ENCODE measurements at places on chromosomes 6 and 20. TPM values are rescaled to one million over a fixed set of nuclear protein-coding genes. Genes with fewer than 3 reads are reported as not detected.

PLEKHG1 gene
- 4.9 TPM for total RNA-seq

TRIM40 gene
- total RNA-seq = not detected

ZSCAN26 gene
- total RNA-seq = 30.7 TPM

TNFRSF21 gene
- 22.5 TPM for total RNA-seq

HDGFL1 gene
- total RNA-seq = not detected

BPI gene
- total RNA-seq = 4.5 TPM

TMEM170B gene
- 2.7 TPM for total RNA-seq

TSBP1 gene
- 0.45 TPM for total RNA-seq

SDHAF4 gene
- 8.8 TPM for total RNA-seq

STK4 gene
- total RNA-seq = 35.1 TPM

HMGCLL1 gene
- 5.7 TPM for total RNA-seq

YWHAB gene
- 122 TPM for total RNA-seq

FOXF2 gene
- 14.1 TPM for total RNA-seq

GRCh38 chr20:16317445-16318362 is 255.5 kb downstream of the KIF16B start:
- H3K27ac ChIP-seq = no peak overlapping the region
- no peaks in the 10 kb centered on the region for H3K27me3 ChIP-seq
- no peak overlapping the region for H3K4me3 ChIP-seq
- no peaks in the 10 kb centered on the region for H3K36me3 ChIP-seq

GRCh38 chr20:53524589-53525312 is 68.9 kb downstream of the ZNF217 start:
- DNase-seq = no peak
- no peak overlapping the region for H3K27ac ChIP-seq
- H3K4me1 ChIP-seq = no peaks in the 10 kb centered on the region
- no peak overlapping the region for H3K4me3 ChIP-seq
- no peaks in the 10 kb centered on the region for H3K27me3 ChIP-seq
- H3K36me3 ChIP-seq = no peaks in the 10 kb centered on the region

DNA sequence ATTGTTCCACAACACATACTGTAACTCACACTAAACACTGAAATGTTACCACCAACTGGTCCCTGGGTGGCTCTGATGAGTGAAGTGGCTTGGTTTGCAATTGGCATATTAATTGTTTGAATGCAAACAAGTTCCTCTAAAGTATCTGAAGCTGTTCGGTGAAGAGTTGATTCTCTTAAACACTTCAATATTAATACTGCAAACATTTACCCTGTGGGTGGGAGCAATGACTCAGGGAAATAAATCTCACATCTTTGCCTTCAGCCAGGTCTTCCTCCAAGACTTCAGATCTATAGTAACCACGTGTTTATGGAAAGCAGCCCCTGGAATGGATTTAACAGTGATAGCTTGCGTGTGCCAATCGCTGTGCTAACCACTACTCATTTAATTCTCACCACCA is 176.0 kb downstream of the MAFB start:
- H3K4me1 ChIP-seq = no peaks in the 10 kb centered on the region
- no peak for DNase-seq
- H3K4me3 ChIP-seq = no peak overlapping the region
- no peaks in the 10 kb centered on the region for H3K27me3 ChIP-seq
- no peaks in the 10 kb centered on the region for H3K36me3 ChIP-seq

GRCh38 chr6:50819466-50819903 is 814 bp downstream of the TFAP2B start:
- no peaks in the 10 kb centered on the region for H3K4me1 ChIP-seq
- no peak overlapping the region for H3K27ac ChIP-seq
- H3K4me3 ChIP-seq = no peak overlapping the region
- H3K36me3 ChIP-seq = no peaks in the 10 kb centered on the region
- no peak for DNase-seq

DNA sequence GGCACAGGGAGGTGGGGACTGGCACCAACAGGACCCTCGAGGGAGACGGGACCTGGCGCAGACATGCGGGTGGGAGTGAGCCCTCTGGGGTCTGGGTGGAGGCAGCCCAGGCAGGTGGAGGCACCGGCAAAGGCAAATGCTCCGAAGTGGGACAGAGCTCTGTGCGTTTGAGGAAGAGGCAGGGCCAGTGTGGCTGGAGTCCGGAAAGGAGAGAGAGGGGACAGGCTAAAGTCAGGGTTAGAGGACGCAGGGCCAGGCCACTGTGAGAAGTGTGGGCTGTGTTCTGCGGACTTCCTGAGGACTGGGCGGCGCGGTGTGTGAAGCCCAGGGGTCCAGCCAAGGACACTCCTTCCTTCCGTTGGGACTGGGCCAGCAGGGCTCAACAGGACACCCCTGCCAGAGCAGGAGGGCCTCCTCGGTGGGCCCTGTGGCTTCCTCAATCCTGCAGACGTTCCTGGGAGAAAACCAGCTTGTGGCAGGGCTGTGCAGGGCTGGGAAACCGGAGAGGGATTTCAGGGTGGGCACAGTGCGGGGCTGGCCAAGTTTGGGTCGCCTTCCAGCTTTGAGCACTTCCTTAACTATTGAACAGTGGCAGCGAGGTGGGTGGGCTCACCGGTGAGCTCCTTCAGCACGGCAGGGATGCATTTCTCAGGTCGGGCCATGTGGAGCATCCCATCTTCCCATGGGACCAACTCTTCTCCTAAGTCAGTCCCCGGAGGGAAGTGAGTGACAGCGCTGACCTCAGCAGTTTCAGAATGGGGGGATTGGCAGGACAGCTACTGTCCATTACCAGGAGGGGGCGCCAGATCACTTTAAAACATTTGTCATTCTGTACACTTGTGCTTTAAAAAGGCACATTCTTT is 22.5 kb downstream of the MOCS3 start:
- H3K4me3 ChIP-seq = no peak overlapping the region
- H3K27me3 ChIP-seq = no peaks in the 10 kb centered on the region
- no peaks in the 10 kb centered on the region for H3K36me3 ChIP-seq
- peak; percentile 23 for DNase-seq
- peaks cover 3% of the 10 kb centered on the region for H3K4me1 ChIP-seq

- no peaks in the 10 kb centered on the region for H3K36me3 ChIP-seq
- H3K27ac ChIP-seq = no peak overlapping the region
- no peaks in the 10 kb centered on the region for H3K4me1 ChIP-seq
- no peak overlapping the region for H3K4me3 ChIP-seq
- no peaks in the 10 kb centered on the region for H3K27me3 ChIP-seq
These were observed 2.2 kb downstream of the FABP7 start for GRCh38 chr6:122781716-122782115.

GRCh38 chr6:14972379-14973067 is 273.3 kb upstream of the JARID2 start:
- no peaks in the 10 kb centered on the region for H3K4me1 ChIP-seq
- no peaks in the 10 kb centered on the region for H3K27me3 ChIP-seq
- no peak overlapping the region for H3K27ac ChIP-seq
- H3K4me3 ChIP-seq = no peak overlapping the region
- no peaks in the 10 kb centered on the region for H3K36me3 ChIP-seq

DNA sequence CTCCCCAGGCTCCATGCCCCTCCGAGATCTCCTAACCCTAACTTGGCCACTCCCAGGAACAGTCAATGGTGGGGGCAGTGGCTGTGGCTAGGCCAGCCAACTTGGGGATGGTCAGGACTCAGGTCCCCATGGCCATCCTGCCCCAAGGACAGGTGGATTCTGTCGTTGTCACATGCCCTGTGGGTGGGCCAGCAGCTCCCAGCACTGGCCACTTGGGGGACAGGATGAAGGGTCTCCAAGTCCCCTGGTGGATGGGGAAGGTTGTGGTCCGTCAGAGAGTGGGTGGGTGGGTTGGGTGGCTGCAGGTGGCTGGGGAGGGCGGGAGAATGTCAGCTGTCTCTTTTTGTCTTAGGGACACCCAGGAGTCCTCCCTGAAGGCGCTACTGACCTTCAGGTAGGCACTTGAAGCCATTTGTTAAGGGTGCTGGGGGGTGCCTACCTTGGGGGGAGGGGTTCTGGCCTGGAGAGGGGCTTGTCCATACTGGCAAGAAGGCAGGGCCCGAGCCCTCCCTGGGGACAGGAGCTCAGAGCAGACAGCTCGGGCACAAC is 5.5 kb downstream of the COL9A3 start:
- no peak overlapping the region for H3K27ac ChIP-seq
- no peak overlapping the region for H3K4me3 ChIP-seq
- no peaks in the 10 kb centered on the region for H3K4me1 ChIP-seq
- H3K36me3 ChIP-seq = no peaks in the 10 kb centered on the region
- H3K27me3 ChIP-seq = peaks cover 5% of the 10 kb centered on the region

GRCh38 chr6:45185403-45186251 is 142.5 kb upstream of the RUNX2 start:
- DNase-seq = no peak
- H3K36me3 ChIP-seq = no peaks in the 10 kb centered on the region
- no peak overlapping the region for H3K27ac ChIP-seq
- H3K4me1 ChIP-seq = no peaks in the 10 kb centered on the region

DNA sequence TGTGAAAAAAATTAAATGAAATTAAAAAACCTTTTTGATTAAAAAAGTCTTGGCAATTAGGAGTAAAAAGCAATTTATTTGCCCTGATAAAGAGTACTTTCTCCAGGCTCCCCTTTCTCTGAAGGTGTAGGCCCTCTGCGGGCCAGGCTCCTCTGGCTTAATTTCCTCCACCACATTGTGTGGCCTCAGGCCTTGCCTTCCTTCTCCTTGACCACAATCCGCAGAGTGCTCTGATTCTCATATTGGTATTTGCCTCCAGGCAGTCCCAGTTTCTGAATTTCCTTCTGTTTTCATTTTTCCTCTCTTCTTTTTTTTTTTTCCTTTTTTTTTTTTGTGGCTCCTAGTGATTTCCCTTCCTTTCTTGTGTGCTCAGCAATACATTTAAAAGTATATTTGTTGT is 96.4 kb downstream of the AIG1 start:
- H3K36me3 ChIP-seq = no peaks in the 10 kb centered on the region
- DNase-seq = no peak
- H3K27ac ChIP-seq = no peak overlapping the region
- H3K4me3 ChIP-seq = no peak overlapping the region
- no peaks in the 10 kb centered on the region for H3K27me3 ChIP-seq

DNA sequence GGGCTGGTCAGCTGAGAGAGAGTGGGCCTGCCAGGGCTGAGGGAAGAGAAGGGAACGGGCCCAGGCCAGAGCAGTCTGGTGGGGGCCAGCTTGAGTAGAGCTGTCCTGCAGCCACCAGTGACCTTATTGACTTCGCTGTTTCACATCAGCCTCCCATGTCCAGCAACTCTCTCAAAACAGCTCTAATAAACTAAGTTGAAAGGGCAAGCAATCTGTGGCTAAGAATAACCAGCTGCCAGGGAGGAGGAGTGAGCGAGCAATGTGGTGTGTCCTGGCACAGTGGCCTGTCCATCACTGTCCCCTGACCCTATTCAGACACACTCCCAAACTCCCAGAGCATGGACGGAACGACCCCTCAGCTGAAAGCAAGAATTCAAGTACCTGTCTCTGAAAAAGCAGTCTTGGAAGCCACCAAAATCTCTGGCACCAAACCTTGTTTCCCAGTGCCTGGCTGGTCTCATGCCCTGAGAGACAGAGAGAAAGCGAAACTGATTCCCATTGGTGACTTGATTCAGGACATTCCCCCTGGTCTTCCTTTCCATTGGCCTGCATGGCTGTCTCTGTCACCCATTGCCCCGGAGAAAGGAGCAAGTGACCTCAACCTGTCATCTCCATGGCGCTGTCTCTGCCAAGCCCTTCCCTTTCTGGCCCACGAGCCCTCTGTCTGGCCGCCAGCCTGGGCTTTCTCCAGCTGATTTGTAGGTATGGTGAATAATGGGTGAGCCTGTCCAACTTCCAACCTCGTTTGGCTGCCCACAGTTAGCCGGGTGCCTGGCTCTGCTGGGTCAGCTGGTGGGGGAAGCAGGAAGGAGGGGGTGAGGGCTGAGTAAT is at the start of gene DDO:
Gene DDO, minus strand, starts transcription at position 490 of the 831 bp plus-strand sequence. CDS start 2,113 bp downstream, outside the sequence.
- peak within 1 kb of the TSS; percentile 39 for H3K27ac ChIP-seq
- peak within 1 kb of the TSS; percentile 20 for H3K4me3 ChIP-seq
- no peaks in the 10 kb centered on the region for H3K27me3 ChIP-seq

DNA sequence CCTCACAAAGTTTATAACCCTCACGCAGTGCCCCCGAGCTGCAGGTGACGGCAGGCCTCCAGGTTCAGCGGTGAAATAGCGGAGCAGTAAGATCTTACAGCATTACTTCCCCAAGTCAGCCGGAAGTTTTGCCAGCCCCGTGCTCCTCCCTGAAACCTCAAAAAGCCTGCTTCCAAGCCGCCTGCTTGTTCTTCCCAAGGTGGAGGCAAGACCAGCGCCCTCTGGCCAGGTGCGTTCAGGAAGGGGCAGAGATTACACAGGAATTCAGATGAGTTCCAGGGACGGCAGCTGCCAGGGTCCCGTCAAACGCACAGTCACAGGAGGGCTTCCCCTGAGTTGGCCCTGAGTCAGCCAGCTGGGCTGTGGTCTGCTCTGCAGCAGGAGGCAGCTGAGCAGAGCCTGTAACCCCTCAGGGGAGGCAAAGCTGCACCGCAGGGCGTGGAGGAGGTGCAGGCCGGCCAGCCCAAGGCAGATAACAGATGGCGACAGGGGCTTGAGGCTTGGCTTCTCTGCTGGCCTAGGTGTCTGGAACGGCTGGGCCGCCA is 124.1 kb upstream of the RPS6KA2 start:
- H3K4me3 ChIP-seq = no peak overlapping the region
- no peak for DNase-seq
- H3K27me3 ChIP-seq = no peaks in the 10 kb centered on the region
- no peaks in the 10 kb centered on the region for H3K36me3 ChIP-seq
- H3K4me1 ChIP-seq = no peaks in the 10 kb centered on the region
- no peak overlapping the region for H3K27ac ChIP-seq

GRCh38 chr6:35084041-35084491 is 57.1 kb downstream of the TCP11 start:
- no peak for DNase-seq
- H3K4me3 ChIP-seq = no peak overlapping the region
- no peaks in the 10 kb centered on the region for H3K27me3 ChIP-seq
- no peaks in the 10 kb centered on the region for H3K4me1 ChIP-seq

DNA sequence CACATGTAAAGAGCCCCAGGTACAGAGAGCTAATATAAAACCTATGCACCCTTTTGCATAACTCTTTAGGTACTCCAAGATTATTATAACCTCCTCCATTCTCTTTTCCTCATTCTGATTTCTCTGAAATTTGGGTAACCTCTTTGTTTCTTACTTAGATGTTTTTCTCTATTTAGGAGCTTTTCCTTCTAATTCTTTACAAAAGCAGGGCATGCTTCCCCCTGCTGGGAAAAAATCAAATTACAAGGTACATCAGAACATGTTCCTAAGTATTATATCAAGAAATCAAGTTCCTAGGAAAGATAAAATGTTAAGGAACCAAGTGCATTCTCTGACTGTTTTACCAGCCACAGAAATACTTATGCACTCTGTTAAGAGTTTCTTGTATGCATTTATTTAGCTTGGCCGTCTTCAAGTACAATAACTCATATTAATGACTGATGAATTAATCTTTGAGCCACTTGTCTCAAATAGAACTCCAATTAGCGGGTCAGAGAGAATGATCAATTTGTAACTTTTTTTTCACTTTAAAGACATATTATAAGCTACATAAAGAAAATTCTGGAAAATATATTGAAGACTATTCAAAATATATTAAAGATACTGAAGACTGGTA is 2.1 kb downstream of the KHDRBS2 start:
- no peak for DNase-seq
- no peaks in the 10 kb centered on the region for H3K4me1 ChIP-seq
- H3K36me3 ChIP-seq = no peaks in the 10 kb centered on the region
- no peak overlapping the region for H3K27ac ChIP-seq

DNA sequence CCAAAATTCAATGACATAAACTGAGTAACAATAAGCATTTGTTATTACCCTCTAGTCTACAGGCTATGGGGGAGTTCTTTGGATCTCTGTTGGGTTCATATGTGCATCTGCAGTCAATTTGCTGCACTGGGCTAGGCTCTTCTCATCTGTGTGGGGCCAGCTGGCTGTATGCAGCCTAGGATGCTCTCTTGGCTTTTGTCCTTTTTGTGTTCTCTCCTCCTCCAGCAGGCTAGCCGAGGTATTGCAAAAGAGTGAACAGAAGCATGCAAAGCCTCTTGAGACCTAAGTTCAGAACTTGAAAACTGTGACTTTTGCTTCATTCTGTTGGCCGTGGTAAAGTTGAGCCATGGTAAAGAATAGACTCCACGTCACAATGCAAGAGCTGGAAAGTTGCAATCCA is 62.8 kb upstream of the FOXO3 start:
- no peak for DNase-seq
- H3K27ac ChIP-seq = no peak overlapping the region
- H3K27me3 ChIP-seq = no peaks in the 10 kb centered on the region
- no peak overlapping the region for H3K4me3 ChIP-seq
